ENCODE measurements at places on chromosomes 5 and 9.

DNA sequence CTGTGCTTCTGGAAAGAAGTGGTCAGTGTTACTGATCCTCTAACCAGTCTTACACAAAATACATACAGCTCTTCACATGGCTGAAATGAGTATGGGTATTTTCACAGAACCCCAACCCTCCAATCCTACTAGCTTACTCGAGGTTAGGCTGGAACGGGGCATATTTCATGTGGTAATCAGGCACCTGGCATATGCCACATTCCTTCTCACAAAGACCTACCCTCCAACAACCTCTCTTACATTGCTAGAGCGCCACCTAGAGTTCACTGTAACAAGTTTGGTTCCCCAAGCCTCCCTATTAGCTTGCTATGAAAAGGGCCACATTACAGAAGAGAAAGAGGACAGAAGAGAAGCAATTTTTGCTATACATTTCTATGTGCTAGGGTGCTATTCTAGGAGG is 597.3 kb downstream of the PRELID2 start:
- DNase-seq: no peak

DNA sequence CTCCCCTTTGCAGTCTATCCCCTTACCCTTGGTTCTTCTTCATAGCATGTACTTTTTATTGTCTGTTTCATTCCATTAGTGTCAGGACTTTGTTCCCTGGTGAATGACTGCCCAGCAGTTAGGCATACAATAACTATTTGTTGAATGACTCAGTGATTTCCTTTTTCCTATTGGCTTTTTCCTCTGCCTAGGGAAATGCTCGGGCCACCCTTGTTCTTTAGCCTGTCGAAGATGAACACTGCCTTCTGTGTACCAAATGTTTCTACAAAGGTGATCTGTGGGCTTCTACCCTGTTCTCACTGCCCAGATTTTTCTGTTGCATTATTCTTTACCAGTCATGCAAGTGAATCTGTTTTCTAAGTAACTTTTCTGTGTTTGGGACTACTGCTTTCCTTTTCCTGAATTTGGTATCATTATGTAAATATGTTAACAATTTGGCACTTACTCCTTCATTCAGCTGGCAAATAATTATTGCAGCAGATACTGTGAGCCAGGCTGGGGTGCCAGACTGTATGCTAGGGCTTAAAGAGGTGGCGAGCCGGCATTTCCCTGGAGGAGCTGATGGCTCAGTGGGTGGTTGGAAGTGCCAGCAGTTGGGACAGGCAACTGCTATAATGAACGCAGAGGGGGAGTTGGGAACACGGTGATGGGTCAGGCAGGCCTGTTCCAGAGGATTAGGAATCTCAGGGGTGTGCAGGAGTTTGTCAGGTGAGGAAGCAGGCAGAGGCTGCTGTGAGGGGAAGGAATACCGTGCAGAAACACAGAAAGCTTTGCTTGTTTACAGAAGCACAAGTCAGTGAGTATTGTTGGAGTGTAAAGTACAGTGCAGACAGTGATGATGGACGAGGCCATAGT is 30.6 kb downstream of the KDM4C start:
- no peak for DNase-seq

GRCh38 chr5:126339215-126339805 is 83.9 kb upstream of the GRAMD2B start:
- peak; percentile 59 for DNase-seq

DNA sequence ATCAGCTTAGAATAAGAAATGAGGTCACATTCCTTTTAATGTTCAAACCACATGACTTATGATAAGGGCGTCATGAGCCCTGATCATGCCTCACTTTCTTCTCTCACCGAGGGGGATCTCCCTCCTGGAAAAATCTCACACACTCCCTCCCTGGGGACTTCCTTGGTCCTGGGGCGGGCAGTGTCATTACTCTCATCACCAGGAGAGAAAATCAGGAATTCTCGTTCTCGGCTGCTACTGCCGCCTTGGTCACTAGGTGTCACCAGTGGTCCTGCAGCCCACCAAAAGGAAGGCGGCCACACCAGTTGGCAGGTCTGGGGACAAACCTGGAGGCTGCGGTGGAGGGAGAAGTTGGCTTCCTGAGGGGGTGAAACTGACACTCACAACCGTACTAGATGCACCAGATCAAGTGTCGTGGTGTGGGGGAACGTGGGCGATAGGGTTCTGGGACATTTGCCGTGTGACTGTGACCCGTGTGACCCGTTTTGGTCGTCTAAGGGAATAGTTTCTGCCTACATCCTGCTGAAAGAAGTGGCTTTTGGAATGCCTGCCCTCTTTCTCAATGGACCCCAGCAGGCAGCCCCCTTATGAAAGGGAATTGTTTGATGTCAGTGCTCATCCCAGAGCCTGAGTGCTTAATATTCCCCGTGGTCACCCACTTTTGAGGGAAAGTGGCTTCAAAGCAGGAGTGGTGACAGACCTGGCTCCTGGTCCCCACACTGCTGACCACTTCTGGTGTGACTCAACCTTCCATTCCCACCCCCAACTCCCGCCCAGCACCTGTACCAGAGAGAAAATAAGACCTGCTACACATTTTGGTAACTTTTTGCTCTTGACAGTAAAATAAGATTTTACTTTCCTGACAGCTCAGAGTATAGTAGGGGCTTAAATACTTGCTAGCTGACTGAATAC is 63.2 kb downstream of the ACER2 start:
- DNase-seq: peak; percentile 12

- DNase-seq: no peak
Measured at GRCh38 chr9:129408535-129409215, 212.2 kb downstream of the C9orf50 start.
